ENCODE measurements at places on chromosomes 11 and 22. TPM values are rescaled to one million over a fixed set of nuclear protein-coding genes. Genes with fewer than 3 reads are reported as not detected.

DNA sequence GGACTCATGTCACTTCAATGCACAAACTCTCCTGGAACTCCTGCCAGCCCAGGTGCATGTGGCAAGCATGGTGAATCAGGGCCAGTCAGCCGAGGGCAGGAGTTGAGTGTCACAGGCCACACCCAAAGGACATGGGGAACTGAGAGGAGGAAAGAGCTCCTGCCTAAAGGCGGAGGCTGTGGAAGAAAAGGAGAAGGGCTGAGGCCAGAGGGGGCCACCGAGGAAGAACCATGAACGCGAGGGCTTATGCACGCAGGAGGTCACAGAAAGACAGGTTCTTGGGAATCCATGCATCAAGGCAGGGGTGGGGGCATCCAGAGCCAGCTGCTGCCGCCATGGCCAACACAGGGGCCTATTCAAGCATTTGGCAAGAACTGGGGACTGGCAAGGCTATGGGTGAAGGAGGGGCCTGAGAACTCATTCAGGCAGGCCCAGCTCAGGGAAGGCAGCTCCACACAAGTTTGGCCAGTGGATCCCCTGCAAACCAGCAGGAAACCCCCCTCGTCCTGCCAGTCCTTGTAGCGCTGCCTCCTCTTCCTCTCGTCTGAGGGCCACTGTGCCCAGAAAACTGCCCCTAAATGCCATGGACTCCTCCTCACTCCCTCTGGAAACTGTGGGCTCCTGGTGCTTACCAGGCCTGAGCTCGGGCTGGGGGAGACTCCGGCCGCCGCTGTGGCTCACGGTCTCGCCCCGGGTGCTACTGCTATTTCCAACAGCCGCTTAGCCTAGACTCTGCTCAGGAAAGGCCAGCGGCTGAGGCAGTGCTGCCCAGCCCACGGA lies 15.4 kb downstream of the PPM1F start:
- DNase-seq: no peak

DNA sequence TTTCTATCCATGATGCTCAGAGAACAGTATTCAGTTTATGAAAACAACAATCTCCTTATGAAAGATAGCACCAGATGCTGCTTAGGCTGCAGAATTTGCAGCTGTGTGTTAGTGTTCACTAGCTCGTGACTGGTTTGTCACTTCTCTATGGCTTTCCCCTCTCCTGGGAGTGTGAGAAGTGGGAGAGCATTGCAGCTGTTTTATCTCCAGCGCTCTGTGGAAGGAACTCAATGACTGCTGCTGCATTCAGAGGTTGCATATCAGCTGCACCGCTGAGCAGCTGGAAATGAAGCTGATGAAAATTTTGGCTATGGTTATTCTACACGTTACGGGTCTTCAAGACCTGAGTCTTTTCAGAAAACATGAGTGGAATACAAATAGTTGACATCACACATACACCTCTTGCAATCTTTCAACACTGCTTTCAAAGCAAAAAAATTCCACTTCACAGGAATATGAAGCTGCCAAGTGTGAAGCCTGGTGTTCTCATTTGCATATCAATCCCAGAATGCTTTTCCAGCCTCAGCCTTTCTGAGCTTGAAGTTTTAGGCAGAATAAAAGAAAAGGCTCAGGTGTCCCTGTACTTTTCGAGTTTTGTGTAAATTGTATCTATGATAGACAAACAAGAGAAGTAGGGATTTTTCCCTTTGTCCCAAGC lies 149.3 kb upstream of the DDI1 start:
- no peak for DNase-seq

DNA sequence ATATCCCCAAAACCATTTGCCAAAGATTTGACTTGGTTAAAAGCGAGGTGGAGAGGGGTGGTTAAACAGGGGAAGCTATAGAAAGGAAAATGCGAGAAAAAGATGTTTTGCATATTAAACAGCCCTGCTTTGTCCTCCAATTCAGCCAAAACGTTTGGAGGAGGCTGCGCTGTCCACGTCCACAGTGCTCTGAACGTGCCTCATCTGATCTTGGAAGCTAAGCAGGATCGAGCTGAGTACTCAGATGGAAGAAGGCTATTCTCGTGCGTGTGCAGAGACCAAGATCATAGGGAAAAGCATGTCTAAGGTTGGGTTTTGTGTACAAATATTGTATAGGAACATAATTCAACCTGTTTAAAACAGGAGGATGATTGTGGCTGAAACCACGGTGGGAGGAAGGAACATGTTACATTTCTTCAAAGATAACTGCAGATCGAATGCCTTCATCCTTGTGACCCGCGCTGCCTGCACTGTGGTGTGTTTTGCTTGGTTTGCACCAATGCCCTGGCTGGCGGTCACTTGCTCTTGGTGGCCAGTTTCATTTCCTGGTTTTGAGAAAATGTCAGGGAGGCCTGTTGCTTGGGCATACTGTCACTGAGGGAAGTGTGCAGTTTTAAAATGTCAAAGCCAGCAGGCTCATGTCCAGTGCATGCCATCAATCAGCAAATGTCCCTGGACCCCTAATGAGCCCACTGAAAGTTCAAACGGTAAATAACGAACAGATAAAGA lies 40.4 kb downstream of the FLI1 start:
- no peak for DNase-seq

- no peak for DNase-seq
Observed at GRCh38 chr11:87394924-87395323, 357.2 kb downstream of the TMEM135 start.

DNA sequence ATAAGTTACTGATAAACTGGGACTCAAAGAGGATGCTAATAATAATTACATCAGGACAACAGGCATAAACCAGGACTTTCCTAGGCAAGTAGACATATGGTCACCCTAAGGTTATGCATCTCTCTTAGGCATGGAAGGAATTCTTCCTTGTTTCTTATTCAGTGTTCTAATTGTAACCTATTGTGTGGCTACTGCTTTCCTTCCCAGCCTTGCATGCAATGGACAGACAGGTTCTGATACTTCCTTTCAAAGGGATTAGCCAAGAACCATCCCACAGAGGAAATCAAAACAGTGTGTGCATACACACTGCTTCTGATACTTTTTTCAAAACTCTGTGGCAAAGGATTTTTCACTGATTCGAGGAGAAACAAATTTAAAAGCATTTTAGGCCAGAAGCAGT lies 48.3 kb downstream of the RRAS2 start:
- no peak for DNase-seq

Gene SCGB1A1
- not detected for total RNA-seq

Gene SHISAL1
- total RNA-seq: not detected

Gene SLC5A12
- total RNA-seq: not detected

- DNase-seq: no peak
Observed at GRCh38 chr22:48245196-48245485, 1482.7 kb downstream of the TBC1D22A start.

- no peak for DNase-seq
Observed at GRCh38 chr11:2482204-2482603, 37.4 kb downstream of the KCNQ1 start.

DNA sequence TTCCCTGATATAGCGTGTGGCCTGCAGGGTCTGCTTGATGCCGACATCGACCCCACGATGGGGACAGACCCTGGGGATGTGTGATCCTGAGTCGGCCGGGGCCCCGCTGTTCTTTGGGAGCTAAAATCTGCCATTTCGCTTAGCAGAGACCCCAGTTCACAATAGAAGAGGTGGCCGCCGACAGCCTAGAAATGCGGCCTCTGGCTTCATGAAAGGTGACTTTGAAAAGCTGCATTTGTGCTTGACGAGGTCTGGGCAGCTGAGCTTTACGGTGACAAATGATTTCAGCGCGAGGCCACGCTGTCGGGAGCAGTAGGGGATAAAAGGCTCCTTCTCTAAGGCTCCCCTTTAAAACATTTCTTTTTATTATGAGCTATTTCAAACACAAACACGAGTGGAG lies 71.7 kb downstream of the RPS6KA4 start:
- DNase-seq: no peak

DNA sequence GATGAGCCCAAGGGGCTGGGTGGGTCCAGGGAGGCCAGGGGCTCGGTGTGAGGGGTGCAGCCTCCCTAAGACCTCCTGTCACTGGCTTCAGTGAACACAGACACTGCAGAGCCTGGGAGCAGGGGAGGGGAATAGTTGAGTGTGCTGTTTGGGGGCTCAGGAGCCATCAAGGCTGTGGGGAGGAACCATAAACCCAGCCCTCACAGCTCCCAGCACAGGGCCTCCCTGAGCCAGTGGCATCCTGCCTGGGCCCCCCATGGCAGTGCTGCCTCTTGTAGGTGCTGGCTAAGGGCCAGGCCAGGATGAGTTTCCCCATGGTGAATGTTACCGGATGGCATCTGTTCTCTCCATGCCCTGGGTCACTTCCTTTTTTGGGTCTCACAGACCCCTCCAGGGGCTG lies 25.5 kb downstream of the KCNJ5 start:
- no peak for DNase-seq

Gene SMIM35
- total RNA-seq: 0.11 TPM

- no peak for DNase-seq
Observed at GRCh38 chr22:29635734-29636357, 32.4 kb downstream of the NF2 start.

GRCh38 chr11:121932646-121933185 lies 183.3 kb downstream of the BLID start:
- no peak for DNase-seq

DNA sequence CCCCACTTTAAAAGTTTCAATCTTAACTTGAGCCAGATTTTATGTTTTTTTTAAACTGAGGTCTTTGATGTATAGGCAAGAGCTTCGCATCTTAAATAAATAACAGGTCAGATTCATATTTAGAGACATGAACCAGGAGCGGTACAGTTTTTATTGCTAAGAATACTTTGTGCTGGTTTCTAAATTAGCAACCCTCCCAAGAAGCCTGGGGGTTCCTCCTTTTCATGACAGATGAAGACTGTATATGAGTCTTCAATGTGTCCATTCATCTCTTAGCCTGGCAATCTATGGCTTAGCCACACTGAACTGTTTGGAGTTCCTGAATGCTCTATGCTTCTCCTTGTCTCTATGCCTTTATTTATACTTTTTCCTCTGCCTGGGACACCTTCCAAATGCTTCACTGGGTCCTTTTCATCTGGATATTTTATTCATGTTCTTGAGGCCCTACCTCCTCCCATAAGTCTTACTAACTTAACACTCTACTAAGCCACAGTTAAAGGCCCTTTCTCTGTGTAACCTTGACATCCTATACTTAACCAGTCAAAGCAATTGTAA lies 338.6 kb downstream of the INSC start:
- no peak for DNase-seq

DNA sequence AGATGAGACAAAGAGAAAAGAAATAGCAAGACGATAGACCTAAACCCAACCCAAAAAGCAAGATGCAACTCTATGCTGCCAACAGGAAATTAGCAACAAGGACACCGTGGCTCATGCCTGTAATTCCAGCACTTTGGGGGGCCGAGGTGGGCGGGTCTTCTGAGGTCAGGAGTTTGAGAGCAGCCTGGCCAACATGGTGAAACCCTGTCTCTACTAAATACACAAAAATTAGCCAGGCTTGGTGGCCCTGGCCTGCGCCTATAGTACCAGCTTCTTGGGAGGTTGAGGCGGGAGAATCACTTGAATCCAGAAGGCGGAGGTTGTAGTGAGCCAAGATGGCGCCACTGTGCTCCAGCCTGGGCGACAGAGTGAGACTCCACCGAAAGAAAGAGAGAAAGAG lies 24.3 kb upstream of the IL10RA start:
- no peak for DNase-seq

- DNase-seq: no peak
Observed at GRCh38 chr11:76088511-76088910, 117.8 kb downstream of the WNT11 start.

Gene CD44
- 755 TPM for total RNA-seq

Gene CASTOR1
- 17.9 TPM for total RNA-seq

Gene CCS
- total RNA-seq: 61.8 TPM

- no peak for DNase-seq
Observed at GRCh38 chr22:42282252-42282942, 11.9 kb upstream of the TCF20 start.

DNA sequence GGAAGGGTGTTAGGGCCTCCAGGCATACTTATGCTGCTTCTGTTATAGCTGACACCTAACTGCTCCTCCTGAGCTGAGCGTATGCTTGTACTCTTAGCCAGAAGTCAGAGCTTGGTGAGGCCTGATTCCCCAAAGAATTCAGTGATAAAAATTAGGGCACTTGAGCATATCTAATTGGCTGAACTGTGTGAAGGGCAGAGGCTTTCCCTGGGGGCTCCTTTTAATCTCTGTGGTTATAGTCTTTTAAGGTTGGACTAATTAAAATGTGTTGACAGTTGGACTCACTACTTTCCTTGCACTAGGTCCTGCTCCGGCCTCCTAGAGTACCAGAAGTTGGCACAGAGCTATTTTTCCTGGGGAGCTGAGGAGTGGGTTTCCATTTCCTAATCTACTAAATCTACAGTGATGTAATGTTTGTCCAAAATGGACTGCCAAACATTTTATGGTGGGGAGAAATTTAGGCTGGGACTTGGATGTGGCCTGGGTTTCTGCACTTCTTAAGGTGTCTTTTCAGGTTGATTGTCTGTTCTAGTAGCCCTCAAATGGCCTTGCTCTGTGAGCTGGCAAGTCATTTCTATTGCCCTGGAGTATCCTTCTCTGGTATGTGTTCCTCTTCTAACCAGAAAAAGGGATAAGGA lies 18.4 kb downstream of the STIM1 start:
- no peak for DNase-seq

DNA sequence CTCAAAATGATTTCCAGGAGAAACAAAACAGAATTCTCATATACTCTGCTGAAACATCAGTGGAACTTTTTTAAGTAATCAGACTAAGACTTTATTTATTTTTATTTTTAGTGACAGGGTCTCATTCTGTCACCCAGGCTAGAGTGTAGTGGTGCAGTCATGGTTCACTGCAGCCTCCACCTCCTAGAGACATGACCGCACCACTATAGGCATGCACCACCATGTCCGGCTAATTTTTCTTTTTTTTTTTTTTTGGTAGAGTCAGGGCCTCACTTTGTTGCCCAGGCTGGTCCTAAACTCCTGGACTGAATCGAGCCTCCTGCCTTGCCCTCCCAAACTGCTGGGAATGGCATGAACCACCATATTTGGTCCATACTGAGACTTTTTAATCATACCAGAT lies 42.9 kb downstream of the PRDM10 start:
- DNase-seq: no peak

- no peak for DNase-seq
Observed at GRCh38 chr11:35303596-35304385, 115.6 kb downstream of the SLC1A2 start.

Gene BBOX1
- not detected for total RNA-seq

- DNase-seq: no peak
Observed at GRCh38 chr11:73759610-73760134, 1.2 kb downstream of the RAB6A start.

Gene CSNK2A3
- 0.46 TPM for total RNA-seq

GRCh38 chr22:19957445-19957844 lies 15.8 kb upstream of the TXNRD2 start:
- DNase-seq: no peak
